ENCODE measurements at places on chromosomes 3 and 15.

DNA sequence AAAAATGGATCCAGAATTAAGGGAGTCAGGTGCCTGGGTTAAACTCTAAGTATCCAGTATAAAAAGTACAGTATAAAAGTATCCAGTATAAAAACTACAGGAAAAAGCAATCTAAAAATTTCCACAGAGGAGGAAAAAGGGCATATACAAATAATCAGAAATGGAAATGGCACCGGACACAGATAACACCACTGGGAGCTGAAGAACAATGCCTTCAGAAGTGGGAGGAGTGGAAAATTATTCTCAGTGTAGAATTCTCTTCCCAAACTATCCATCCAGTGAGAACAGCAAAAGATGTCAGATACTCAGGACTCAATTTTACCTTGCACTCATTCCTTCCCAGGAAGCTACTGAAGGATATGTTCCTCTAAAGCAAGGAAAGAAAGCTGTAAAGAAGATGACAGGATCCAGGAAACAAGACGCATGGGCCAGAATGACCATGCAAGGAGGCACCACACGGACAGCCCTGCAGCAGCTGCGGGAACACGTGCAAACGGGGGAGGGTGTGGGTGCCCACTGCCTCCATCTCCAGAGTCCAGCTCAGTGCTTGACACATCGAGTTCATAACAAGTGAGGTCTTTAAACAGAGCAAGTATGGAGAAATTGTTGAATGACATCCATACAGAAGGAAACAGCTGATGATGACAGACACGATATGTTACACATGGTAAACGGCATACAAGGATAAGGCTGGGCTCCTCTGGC, 68.5 kb downstream of the CHSY1 start:
- DNase-seq: no peak

DNA sequence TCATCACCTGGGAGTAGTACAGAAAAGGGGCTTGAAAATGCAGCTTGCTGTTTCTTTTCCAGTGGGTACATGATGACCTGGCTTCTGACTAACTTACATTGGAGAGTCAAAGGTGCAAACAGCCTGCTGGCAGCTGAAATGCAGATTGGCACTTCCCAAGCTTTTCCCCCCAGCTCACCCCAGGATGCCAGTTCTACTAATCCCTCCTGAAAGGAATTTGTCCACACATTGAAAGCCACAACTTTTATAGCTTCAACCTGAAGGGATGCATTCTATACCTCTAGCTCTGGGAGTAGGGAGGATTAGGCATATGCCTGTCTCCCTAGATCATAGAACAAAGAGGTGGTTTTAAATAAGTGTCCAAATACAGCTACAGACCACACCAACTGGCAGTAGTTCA, 281.7 kb downstream of the EFHB start:
- no peak for DNase-seq

DNA sequence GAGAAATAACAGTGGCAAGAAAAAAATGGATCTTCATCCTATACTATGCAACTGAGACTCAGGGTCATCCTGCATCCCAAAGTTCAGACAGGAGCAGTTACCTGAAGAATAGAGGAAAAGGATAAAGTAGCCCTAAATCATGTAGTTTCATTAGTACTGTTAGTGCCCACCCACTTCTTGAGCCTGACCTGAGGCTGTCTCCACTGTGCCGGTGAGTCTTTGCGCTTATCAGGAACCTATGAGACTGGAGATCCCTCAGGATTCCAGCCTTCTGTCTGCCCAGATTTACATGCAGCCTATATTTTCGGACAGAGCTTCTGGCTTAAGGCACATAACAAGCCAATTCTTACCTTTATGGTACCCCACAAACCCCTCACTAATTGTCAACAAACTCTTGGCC, 791.6 kb downstream of the ROBO1 start:
- DNase-seq: no peak

GRCh38 chr3:123637131-123637530, 52.3 kb upstream of the HACD2 start:
- DNase-seq: no peak

DNA sequence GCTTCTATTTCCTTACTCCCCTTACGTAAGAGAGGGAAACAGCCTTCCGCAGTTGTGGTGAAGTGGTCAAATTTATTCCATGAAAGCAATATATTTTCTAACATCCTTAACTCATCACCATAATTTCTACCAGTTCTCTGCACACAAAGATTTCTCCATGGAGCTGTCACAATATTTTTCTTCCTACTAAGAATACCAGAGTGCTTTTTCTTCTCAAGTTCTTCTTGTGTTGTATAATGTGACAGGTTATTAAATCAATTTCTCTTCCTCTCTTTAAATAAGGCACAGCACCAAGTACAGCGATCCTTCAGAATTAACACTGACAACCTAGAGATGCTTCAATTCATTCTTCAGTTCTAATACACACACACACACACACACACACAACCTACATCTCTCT, 153.0 kb downstream of the CPNE4 start:
- DNase-seq: no peak

- DNase-seq: no peak
Observed at GRCh38 chr15:47691882-47692281, 25.4 kb upstream of the SEMA6D start.

DNA sequence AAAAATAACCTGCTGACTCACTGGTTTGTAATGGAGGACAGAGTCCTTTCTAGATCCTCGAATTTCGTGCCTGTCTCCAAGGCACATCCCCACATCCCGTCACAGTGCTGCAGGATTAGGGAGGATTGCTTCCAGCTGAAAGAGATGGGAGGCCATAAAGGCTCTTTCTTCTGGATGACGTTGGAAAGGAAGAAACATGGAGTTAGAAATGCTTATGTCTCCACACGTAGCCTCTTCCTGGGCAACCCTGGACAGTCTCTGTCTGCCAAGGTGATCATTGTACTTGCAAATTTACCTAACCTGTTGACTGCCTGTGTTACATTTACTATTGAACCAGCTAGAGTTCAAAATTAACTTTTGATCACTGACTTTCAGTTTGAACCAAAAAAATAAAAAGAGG, 27.6 kb upstream of the VILL start:
- DNase-seq: no peak

DNA sequence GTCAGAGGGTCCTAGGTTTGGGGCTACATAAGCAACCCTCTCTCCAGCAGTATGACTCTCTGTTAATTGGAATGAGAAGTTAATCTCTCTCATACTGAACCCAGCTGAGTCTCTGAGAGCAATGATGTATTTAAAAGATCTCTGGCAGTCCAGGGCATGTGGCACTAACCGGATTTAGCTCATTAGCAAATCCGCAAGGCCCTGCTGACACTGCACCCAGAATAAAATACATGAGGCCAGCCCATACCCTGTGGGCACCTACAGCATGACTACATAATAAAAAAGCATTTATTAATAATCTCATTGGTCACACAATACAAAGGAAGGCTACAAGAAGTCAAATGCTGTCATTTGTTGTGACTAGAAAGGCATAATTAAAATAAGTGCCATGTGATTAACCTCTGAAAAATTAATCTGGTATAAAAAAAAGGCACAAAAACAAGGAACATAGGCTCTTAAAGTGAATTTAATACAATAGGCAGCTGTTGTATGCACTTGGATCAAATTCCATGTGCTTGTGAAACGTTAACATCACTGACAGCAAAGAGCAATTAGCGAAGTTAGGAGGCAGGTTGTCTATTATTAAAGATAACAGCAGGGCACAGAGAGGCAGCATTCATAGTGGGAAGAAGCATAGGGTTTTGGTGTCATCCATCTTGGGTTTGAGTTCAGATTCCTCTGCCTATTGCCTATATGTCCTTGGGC, 381.2 kb downstream of the WDR72 start:
- DNase-seq: no peak

DNA sequence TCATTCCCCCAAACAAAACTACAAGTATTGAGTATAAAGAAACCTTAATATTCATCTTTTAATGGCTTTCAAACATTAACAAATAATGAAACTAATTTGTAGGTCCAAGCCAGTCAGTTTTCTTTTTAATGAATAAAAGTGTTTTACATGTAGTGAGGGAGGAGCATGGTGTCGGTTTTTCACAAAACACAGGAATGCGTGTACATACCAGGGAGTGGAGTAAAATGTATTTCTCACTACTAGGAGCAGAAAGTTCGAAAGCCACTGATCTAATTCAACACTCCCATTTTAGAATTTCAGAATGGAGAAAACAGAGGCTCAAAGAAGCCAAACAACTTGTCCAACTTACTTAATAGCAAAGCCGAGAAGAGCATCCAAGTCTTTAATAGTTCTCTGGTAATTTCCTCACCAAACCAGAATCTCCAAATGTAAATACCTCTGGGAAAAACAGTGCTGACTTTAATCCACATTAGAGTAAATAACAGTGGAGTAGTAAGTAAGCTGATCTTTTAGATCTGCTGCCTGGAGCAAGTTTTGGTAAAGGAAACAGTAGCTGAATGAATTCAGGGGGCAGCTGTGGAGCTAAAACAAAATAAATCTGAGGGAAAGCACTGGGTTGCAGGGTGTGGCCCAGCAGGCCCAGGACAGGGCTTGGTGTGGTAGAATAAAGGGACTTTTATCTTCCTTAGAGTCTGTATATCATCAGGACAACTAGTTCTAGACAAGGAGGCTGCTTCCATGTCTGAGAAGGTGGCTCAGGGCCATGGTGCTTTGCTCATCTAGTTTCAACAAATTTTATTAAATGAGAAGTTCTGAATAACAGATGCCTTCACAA, 7.9 kb downstream of the ANP32A start:
- no peak for DNase-seq

GRCh38 chr3:55617385-55617784, 130.3 kb upstream of the WNT5A start:
- no peak for DNase-seq

DNA sequence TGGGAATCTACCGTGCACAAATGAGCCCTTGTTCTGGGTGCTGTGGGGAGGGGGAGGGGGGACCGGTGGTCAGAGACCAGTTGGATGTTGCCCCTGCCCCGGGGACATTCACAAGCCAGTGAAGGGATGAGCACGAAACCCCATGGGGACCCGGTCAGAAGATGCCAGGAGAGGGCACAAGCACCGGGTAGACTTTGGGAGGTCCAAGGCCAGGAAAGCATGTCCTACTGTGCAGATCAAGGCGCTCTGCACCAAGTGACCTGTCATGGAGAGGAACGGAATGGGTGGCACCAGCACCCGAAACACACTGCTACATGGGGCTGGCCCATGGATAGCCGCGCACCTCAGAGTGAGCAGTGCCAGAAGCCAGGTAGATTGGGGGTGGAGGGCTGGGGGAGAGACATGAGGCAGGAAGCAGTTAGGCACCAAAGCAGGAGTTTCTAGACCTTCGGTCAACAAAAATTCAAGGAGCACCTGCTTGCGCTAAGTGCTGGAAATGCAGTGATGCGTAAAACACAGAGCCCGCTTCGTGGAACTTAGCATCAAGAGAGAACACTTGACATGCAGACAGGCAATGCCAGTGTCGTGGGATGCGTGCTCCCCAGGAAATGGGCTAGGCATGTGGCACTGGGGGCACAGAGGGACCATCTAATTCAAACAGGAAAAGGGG, 99.1 kb downstream of the CPN2 start:
- DNase-seq: no peak

DNA sequence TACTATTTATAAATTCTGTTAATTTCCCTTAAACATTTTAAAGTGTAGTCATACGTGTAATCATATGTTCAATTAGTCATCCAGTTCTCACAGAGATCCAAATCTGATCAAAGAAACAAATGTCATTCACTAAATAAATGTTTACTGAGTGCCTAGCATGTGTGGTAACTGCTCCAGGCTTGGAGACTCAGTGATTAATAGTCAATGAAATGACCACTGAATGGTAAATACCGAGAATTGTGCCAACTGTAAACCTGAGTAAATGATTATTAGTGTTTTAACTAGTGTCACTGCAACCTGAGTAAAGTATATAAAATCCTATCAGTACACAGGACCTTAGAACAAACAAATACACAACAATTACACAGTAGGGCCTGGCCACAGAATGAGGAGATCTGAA, 52.3 kb downstream of the SH3GL3 start:
- no peak for DNase-seq

- DNase-seq: no peak
Observed at GRCh38 chr3:46660543-46661523, 32.6 kb downstream of the ALS2CL start.

- DNase-seq: no peak
Observed at GRCh38 chr3:59017617-59017984, 32.2 kb downstream of the CFAP20DC start.

GRCh38 chr3:55604846-55605245, 117.7 kb upstream of the WNT5A start:
- no peak for DNase-seq
